ENCODE measurements at places on chromosomes 1 and 21.

DNA sequence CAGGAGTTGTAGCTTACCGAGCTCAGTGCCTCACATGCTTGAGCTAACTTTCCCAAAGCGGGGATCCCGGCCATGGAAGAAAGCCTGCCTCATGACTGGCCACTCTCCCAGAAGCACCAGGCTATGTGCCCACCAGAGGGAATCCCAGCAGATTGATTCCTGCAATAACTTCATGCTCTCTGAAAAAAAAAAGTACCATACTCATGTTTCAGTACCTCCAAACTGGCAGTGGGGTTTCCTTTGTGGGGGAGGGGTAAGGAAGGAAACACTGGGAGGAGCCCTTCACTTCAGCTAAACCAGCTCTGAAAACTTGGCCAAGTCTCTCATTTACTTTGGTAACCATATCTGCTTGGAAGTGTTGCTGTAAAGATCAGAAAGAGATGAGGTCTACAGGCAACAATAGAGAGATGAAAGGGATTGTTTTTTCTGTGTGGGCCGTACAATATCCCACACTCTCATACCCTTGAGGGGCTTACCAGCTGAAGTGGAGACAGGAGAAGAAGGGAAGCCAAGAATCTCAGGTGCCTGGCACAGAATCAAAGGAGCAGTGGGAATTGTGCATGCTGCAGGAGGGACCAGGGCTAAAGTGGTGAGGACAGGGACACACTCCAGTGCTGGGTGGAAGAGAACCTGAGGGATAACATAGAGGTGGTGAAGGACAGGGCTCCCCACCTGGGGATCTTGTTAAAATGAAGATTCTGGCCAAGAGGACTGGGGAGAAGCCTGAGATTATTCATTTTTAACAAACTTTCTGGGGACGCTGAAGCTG is 42.4 kb upstream of the TACSTD2 start:
- no peak for DNase-seq

DNA sequence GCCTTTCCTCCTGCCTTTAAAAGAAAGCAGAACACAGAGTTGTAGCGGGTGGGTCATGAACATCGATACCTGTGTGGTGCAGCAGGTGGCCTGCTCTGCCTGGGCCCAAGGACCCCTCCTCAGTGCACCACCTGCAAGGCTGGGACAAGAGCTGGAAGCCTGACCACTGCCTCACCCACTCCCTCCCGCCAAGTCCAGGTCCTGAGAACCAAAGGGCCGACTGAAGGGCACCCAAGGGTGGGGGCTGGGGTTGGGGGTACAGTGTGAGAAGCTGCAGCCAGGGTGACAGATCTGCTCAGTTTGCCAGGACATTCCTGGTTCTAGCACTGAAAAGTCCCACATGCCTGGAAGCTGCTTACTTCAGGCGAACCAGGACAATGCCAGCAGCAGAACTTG is 36.1 kb downstream of the NTPCR start:
- no peak for DNase-seq

DNA sequence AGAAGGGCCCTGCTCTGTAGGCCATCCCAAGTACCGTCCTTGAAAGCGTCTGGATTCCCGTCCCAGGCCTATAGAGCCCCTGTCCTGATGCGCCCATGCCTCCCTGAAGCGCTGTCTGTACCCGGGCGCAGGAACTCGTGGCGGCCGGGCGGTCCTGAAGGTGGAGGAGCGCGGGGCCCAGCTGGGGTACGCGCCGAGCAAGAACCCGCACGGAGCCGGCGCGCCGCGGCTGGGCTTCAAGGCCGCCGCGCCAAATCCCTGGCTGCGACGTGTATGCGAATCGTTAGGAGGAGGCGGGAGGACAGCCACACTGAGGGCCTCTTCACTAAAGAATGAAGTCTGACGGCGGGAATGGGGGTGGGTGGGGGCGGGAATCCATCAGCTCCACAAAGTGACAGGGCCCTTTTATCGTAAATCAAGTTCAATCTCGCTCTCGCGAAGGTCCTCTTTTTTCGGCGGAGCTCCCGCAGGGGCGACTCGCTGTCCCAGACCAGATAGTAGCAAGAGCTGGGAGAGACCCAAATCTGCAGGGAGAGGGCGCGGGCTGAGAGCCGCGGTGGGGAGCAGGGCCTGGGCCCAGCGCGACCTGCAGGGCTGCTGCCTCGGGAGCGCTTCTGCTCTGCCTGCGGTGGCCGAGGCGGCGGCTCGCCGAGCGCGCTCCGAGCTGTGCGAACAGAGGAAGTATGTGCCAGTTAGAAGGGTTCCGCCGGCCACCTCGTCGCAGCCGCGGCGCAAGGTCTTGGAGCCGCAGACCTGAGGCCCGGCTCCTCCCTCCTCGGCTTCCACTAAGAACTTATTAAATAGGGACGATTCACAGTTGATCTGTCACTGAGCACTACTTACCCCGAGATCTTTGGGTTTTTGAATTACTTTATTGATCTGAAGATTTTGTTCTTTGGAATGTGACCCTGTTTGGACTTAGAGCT is 10.4 kb downstream of the BARHL2 start:
- no peak for DNase-seq

DNA sequence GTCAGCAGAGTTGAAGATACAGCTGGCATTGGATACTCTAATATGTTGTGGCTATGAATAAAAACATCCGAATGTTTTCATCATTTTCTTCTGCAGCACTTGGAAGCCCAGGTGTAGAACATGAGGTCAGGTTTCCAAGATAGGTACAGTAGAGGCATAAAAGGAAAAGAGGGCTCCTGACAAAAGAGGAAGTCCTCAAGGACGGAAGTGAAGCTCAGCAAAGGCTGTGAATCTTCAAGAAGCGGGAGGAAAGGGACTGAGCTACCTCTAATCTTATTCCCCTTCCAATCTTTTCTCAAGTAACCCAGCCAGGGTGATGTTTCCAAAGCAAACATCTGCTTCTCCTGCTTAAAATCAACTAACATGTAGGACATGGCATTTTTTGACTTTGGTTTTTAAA is 4.4 kb upstream of the PIK3C2B start:
- no peak for DNase-seq

DNA sequence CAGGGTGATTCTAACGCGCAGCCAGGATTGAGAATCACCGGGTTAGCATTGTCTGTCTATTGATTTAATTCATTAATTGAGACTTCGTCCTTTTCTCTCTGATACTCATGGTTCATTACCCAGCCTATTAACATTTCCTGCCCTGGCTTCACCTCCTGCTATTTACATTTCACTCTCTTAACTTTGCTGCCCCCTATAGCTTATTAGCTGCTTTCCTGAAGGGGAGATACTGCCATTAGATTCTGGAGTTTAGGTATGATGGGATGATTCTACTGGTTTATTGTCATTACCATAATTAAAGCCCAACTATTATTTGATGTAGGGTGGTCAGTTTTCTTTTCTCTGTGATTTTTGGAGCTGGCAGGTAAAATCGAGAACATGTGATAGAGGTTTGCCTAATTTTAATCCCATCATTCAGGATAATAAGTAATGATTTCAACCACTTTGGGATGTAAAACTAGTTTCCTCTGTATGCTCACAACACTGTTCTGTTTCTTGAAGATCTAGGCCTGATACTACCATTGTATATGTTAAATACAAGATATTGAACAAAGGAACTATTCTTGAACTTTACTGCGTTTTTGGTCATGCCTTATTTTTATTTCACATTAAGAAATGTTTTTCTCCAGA is 6.4 kb downstream of the PPP2R5A start:
- peak; percentile 40 for DNase-seq

DNA sequence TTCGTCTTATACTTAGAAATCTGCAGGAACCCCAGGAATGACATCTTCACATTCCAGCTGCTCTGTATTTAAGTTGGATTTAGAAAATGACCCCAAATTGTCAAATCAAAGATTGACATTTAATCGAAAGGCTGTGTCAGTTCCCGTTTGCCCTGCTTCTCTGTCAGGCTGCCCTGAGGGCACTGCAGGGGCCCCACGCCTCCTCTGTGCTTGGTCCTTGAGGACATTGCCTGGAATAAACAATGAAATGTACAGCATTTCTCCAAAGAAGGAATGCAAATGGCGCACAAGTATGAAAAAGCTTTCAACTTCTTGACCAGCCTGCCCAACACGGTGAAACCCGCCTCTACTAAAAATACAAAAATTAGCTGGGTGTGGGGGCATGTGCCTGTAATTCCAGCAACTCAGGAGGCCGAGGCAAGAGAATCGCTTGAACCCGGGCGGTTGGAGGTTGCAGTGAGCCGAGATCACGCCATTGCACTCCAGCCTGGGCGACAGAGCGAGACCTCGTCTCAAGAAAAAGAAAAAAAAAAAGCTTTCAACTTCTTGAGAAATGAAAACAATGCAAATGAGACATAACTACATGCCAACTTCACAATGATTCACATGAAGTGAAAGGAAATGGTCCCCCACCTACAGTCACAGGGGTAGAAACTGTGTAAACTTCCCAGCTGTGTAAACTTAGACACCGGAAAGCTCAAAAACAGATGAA is 3.0 kb downstream of the TMPRSS3 start:
- DNase-seq = no peak

- DNase-seq = no peak
Measured at GRCh38 chr1:246680696-246681130, 43.5 kb upstream of the SCCPDH start.

DNA sequence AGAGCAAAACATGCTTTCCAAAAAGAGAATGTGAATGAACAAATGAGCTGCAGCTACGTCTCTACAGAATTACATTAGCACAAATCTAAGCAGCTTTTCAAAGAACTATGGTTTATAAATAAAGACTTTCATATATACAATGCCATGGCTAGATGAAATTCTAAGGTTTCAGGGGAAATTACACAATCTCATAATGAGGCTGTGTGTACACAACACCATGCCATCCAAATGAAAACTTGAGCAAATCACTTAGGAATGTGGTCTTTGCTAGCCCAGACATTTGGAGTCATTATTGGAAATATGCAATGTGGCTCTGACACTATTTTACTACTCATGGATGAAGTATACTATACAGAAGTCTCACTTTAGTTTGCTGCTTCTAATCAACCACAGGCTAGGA is 37.5 kb downstream of the SPAG17 start:
- DNase-seq = peak; percentile 91

DNA sequence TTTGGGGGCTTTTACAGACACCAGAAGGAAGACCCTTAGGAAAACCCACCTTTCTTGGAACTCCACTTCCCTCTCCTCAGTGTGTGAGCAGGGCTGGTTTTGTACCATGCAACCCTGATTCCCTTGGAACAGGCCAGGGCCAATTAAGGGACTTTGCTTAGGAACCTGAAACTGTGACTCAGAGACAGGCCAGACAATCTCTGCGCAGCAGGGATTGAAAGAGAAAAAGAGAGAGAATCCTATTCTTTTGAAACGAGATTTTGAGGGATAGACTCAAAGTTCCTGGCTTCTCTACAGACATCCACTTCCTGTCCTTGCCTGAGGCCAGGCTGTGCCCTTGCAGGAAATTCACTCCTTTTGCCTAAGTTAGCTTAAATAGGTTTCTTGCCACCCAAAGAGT is 23.1 kb upstream of the C1orf198 start:
- peak; percentile 31 for DNase-seq

GRCh38 chr1:96538111-96538641 is 183.4 kb upstream of the PTBP2 start:
- DNase-seq = peak; percentile 81

DNA sequence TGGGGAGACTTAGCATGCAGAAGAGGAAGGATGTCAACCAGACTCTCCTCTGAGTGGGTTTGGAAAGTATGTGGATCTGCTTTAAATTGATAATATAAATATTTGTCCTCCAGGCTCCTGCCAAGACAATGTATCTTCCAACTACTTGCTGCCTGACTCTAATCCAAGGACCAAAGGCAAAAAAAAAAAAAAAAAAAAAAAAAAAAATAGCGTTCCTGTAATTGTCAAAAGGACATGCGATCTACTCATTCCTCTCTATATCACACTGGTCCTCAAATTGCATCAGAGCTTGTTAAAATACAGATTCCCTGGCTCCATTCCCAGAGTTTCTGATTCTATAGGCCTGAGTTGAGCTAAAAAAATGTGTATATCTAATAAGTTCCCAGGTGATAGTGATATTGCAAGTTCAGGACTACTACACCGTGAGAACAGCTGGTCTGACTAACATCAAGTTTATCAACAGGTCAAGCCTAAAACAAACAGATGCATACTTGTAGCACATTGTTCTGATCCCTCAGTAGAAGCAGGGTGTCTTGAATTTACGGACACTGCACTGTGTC is 141.3 kb downstream of the TNR start:
- no peak for DNase-seq

DNA sequence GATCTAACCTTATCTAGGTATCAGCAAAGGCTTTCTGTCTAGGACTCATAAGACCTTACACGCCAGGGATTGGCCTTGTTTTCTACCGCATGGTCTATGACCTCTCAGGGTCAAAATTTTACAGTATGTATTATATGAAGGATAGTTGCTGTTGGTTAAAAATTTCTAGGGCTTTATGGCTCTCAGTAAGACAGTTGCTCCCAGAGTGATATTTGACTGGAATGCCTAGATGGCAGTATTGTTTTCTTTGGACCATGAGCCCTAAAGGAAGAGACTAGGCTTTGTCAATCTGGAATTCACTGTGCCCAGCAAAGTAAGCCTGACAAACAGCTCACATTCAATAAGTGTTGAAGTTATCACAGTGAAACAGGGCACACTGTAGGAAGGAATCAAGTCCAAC is 37.6 kb downstream of the C1orf87 start:
- no peak for DNase-seq

- DNase-seq = peak; percentile 90
Measured at GRCh38 chr1:25958465-25958864, 39.4 kb downstream of the PAFAH2 start.

- no peak for DNase-seq
Measured at GRCh38 chr1:182684116-182684828, at the start of gene RGS8. TSS of gene RGS8 (minus strand) at chr1:182684587. CDS start at chr1:182669649, 14,938 bp downstream.

DNA sequence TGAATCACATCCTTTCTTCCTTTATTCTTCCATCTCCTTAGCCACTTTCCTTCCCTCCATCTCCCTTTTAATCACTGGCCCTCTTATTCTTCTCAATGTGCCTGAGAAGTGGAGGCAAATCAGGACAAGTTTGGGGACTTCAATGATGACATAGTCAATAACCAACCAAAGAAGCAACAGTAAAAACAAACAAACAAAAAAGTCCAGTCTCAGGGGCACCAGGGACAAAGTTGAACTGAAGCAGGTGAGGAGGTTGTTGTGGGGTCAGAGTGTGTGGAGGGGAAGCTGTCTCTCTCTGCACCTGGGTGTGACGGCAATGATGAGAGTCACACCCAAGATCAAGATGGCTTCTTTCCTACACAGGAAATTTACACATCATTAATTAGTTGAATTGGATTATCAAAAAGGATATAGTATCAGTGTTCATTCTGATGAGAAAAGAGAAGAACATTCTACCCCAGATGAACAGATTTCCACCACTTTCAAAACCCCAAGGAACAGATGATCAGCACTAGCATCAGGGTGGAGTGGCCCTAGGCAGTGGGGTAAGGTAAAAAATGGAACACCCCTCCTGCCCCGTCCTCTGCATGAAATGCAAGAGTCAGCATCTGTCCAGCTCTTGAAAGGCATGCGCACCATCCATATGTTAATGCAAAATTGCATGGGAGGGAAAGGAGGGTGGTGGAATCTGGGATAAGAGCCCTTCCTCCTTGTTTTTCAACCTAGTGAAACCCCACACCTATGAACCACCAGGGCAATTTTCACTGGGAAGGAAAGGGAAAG is 32.6 kb downstream of the HSD3B2 start:
- DNase-seq = no peak

- no peak for DNase-seq
Measured at GRCh38 chr1:21766210-21766609, 16.7 kb downstream of the USP48 start.

- DNase-seq = peak; percentile 74
Measured at GRCh38 chr1:159197561-159198557, 6.8 kb upstream of the ACKR1 start.

- DNase-seq = no peak
Measured at GRCh38 chr1:85656948-85657347, 51.3 kb downstream of the ZNHIT6 start.

- DNase-seq = peak; percentile 84
Measured at GRCh38 chr1:202291961-202292712, 49.6 kb downstream of the UBE2T start.

Measured in AG10803 (cell line).